HepG2 (cell line): ENCODE measurements at places on chromosomes 3 and 15. TPM values are rescaled to one million over a fixed set of nuclear protein-coding genes. Genes with fewer than 3 reads are reported as not detected.

GRCh38 chr3:190013943-190014924 lies 106.5 kb downstream of the P3H2 start:
- no peak for DNase-seq

DNA sequence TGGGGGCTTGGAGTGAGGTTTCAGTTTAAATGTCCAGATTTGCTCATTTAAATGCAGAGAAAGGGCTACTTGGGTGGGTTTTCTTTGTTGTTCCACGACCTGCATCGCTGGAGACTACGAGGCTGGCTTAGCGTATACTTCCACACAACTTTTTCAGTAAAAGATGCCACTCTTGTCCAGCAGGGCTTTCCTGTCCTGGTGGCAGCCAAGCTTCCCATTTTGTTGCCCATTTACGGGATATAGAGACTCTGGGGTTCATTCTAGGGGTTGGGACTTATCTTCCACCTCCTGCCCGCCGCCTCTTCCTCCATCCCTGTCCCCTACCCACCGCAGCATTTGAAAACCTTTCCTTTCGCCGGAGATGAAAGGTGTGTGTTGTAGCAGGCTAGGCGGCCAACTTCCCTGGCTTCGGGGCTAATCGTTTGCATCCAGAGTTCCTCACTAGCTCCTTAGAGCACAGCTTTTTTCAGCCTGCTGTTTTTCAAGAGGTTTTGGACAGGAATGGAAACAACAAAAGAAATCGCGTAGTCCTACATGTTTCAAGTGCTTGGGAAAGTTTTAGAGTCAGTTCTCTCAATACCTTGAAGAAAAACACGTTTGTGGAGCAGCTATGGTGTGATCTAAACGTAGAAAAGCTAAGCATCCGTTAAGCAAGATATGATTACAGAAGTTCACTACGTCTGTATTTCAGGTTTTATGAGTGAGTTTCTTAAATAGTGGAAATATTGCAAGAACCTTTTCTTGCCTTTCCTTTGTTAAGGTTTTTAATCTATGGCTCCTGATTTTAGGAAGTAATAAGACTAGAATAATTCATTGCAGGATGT lies 843 bp downstream of the CHRNA5 start:
- peak; percentile 24 for DNase-seq

DNA sequence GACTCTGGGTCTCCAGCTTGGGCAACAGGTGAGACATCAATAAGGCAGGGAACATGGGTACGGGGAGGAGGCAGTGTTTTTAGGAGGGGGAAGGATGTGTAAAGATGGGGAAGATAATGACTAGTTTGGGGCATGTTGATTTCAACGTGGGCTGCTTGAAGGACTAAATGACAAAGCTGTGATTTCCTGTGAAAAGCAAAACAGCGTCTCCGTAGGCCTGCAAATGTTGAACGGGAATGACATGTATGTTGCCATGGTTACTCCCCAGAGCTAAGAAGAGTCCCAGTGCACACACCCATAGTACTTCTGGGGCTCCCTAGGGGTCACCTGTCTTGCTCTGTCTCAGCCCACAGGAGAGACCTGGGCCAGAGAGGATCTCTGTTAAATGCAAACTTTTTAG lies 71.3 kb upstream of the ETV5 start:
- DNase-seq: no peak

DNA sequence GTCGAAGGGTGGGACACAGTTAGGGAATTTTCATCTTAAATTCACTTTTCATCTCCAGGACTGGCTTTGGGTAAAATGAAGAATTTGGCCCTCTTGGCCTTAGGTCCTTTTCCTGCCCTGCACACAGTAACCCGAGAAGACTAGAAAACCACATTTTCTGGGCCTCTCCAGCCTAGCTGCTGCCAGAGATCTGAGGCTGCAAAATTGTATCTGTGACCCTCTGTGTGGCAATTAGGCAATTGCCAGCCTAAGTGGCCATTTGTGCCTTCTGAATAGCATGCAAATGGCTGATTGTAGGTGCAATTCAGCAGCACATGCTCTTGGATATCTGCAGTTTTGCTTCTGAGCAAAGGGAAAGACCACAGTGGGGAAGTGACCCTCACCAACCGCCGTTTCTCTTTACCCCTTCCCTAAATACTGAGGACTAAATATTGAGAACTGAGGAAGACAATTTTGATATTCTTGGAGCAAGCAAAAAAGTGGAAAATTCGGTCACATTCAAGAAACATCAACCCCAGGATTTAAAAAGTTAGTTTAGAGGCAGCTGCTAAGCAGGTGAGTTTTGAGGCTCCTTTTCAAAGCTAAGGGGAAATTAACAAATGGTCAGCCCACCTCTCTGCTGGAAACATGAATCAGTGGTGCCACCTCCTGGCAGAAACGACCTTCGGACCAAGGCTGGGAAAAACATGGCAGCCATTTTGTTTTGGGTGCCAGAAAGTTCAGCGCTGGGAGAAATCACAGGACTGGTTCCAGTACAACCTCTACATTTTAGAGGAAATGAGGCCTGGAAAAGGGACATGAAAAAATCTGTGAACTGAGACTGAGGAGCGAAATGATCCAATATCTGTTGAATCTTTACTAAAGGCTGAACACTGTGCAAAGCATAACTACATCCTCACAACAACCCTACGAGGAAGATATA lies 56.6 kb upstream of the PRTG start:
- peak; percentile 46 for DNase-seq

DNA sequence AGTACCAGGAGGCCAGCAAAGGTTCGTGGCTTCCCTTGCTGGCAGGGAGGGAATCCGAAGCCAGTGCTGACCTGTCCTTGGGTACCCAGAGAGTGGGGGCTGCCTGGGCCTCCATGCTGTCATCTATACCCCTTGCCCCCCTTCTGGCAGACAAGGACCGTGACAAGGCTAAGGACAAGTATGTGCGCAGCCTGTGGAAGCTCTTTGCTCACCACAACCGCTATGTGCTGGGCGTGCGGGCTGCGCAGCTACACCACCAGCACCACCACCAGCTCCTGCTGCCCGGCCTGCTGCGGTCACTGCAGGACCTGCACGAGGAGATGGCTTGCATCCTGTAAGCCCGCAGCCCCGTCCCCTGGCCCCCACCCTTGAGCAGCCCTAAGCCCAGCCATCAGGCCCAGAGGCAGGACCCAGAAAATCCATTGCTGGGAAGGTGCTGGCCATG lies 2.8 kb downstream of the FES start:
- no peak for DNase-seq

GRCh38 chr3:42653560-42654330 lies at the start of gene ZBTB47:
ZBTB47 (plus strand) TSS chr3:42653697; CDS start chr3:42658356, 4,659 bp downstream.
- DNase-seq: no peak

GRCh38 chr3:130626049-130626448 lies 109.1 kb downstream of the COL6A6 start:
- no peak for DNase-seq

- DNase-seq: no peak
These were observed 41.3 kb downstream of the EHHADH start for GRCh38 chr3:185212559-185212958.

- no peak for DNase-seq
These were observed 207.0 kb upstream of the NSMCE3 start for GRCh38 chr15:29476503-29477080.

Gene STXBP5L
- total RNA-seq: not detected in 2 replicates

Gene TMEM212
- not detected in 2 replicates for total RNA-seq

Gene LRRN1
- total RNA-seq: not detected in 2 replicates

Gene SCAMP5
- total RNA-seq: 31.1 and 34.3 TPM in 2 replicates

Gene GMPS
- 85.5 and 133 TPM in 2 replicates for total RNA-seq

Gene NR1I2
- total RNA-seq: 10.9 and 13.4 TPM in 2 replicates
